Small intestine (tissue), 16 donors: ENCODE measurements at places on chromosomes 5 and 9. TPM values are rescaled to one million over a fixed set of nuclear protein-coding genes. Genes with fewer than 3 reads are reported as not detected.

GPR151 gene
- not detected for polyA plus RNA-seq

PCDHB14 gene
- 1.5 TPM for polyA plus RNA-seq

ATOSB gene
- 9.6 TPM for polyA plus RNA-seq

FAM200C gene
- polyA plus RNA-seq = 0.27 TPM

IL3 gene
- not detected for polyA plus RNA-seq

MRPL22 gene
- polyA plus RNA-seq = 60.9 TPM

SMIM33 gene
- polyA plus RNA-seq = 0.01 TPM

ARHGEF37 gene
- polyA plus RNA-seq = 2.8 TPM

CCDC192 gene
- polyA plus RNA-seq = 0.49 TPM

TRPM3 gene
- 0.47 TPM for polyA plus RNA-seq

CCL27 gene
- polyA plus RNA-seq = 0.89 TPM

CKMT2 gene
- 2.5 TPM for polyA plus RNA-seq

NUP214 gene
- polyA plus RNA-seq = 49.7 TPM

WWC1 gene
- 26.2 TPM for polyA plus RNA-seq

ANKRD34B gene
- not detected for polyA plus RNA-seq

RAB3C gene
- 0.22 TPM for polyA plus RNA-seq

TCF7 gene
- 11.3 TPM for polyA plus RNA-seq

PCDHGB6 gene
- polyA plus RNA-seq = 1.4 TPM

FXN gene
- polyA plus RNA-seq = 5.4 TPM

IL5 gene
- polyA plus RNA-seq = not detected

TMEM171 gene
- polyA plus RNA-seq = 6.3 TPM

CNOT8 gene
- polyA plus RNA-seq = 51.7 TPM

SHISAL2B gene
- polyA plus RNA-seq = not detected

LPAR1 gene
- polyA plus RNA-seq = 13.6 TPM

CLIC3 gene
- 6.2 TPM for polyA plus RNA-seq

TRIM7 gene
- 0.89 TPM for polyA plus RNA-seq

BTNL8 gene
- polyA plus RNA-seq = 53.8 TPM

LECT2 gene
- polyA plus RNA-seq = not detected
